ENCODE measurements at places on chromosomes 12 and 14.
A peak's percentile ranks its signal among the peaks of the same experiment; 100 is the strongest.

DNA sequence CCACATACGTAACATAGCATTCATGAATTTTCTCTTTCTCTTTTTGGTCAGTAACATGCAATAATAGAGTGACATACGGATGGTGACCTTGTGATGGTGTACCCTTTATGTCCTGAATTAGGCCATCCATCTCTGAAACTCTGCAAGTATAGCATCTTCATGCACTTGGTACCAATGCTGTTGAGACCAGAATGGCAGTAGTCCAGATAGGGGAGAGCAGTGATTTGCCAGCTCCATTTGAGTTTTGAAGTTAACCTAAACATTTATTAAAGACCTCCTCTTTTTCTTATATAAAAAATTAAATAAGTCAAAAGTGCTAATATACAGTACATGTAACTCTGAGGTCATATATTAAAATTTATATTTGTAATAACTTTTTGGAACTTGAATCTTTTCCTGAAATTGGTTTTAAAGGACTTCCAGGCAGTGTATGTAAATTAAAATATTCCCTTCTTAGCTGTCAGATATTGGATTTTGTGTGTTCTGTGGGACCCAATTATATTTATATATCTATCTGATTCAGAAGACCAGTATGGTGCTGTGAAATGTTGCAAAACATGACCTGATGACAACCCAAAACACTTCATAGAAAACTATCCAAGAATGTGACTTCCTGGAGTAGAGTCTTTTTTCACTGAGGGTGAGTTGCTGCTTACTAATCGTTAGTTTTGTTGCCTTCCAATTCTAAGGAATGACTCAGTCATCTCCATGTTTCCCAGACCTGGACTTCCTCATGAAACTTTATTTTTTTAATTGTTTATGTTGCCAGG is 3.5 kb downstream of the ELK3 start:
- no peak for DNase-seq

- DNase-seq: no peak
Measured at GRCh38 chr12:110912263-110912662, 8.1 kb downstream of the MYL2 start.

GRCh38 chr12:105861227-105861626 is 277.5 kb downstream of the NUAK1 start:
- DNase-seq: no peak

DNA sequence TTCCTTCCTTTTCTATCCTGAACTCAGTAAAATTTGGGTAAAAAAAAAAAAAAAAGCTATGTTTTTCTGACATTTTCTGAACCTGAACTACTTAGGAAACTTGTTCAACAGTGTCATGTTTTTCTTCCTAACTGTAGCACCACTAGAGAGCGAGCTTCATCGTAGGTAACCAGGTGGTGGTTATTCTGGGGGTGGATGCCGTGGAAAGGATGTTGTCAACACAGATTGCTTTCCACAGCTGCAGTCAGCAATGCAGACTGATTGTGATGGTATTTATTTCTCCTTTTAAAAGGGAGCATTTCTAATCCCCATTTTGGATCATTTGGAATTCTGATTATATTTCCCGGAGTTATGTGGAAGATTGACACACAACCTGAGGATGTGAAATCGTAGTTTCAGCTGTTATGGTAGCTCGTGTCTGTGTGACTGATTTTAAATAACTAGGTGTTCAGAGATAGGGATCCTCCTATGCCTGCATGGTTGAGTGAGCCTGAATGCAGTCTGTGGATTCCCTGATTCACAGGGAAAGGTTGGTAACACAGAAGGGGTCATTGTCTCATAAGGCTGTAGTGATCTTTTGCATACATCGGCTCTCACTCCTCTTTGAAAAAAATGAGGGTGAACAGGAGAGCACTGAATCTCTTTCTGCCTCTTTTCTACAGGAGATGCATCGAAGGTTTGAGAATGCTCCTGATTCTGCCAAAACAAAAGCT is 113.2 kb downstream of the ERC1 start:
- DNase-seq: no peak

- DNase-seq: peak; percentile 69
Measured at GRCh38 chr12:120713861-120714482, 3.7 kb downstream of the UNC119B start.

DNA sequence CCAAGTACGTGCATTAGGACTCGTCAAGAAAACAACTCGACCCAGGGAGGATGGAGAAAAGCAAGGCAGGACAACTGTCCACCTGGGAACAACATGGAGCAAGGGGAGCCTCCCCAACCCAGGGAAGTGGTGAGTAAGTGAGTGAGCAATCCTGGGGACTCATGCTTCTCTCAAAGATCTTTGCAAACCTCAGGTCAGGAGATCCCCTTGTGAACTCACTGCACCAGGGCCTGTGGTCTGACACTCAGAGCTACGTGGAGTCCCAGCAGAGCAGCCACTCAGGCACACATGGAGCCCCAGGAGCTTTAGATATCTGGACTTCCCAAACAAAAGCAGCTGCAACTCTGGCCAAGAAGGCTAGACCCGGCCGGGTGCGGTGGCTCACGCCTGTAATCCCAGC is 12.2 kb upstream of the OR5AU1 start:
- DNase-seq: no peak

DNA sequence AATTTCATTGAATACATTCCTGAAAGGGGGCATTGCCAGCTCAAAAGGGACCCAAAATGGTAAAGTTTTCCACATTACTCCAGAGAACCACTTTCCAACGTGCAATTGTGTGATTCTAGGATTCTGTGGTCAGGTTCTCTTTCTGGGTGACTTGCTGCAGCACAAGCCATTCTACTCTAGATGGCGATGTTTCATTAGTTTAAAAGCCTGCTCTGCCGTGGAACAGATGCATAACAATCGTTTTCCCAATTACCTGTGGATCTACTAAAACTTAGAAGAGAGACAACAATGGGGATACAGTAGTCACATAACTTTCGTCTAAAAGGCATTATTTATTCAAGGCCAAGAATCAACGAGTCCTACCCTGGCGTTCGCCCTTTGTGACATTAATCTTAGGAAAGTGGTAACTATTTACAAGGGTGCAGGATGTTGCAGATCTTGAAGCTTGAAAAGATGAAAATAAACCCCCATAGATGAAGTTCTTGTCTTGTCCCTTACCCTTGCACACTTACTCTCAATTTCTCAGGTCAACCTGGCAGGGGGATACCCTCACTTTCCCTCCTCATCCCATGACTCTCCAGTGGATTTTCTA is 400.9 kb downstream of the SNAPC1 start:
- peak; percentile 6 for DNase-seq

DNA sequence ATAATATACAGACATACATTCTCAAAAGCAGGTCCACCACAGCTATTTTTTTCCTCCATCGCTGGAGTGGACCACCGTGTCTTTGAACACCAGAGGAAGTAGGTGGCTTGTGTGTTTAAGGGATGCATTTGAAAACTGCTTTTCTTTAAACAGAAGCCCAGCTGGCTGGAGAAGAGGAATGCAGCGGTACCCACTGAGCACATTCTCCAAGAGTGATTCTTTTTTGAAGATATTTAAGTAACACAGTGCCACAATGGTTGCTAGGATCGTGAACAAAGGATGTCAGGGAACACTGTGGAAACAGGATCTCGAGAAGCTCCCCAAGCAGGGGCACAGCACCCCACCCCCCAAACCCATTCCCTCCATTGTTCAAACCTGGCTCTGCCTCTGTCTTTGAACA is 286.6 kb upstream of the PWP1 start:
- no peak for DNase-seq

GRCh38 chr12:132484183-132484890 is 5.6 kb upstream of the FBRSL1 start:
- no peak for DNase-seq

GRCh38 chr12:45216230-45216982 is 511 bp downstream of the ANO6 start:
- peak; percentile 51 for DNase-seq

DNA sequence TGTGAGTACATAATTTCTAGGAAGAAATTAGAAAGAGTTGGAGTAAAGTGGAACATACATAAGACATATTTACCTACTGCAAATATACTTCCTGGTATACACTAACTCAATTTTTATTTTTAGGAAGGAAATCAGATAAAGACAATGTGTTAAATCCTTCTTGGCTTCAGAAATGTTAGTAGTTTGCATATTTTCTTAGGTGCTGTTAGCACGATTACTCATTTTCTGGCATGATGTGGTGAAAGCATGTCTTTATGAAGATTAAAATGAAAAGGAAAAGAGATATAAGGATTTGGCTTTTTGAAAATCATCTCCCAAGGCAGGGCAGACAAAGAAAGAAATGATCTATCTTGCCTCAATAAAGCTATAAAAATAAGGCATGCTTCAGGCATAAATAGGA is 287.6 kb upstream of the E2F7 start:
- DNase-seq: no peak

- DNase-seq: peak; percentile 12
Measured at GRCh38 chr12:24561411-24561871, 387.5 kb downstream of the BCAT1 start.

GRCh38 chr12:32995623-32996022 is 99.0 kb upstream of the PKP2 start:
- DNase-seq: no peak
